ENCODE measurements at places on chromosomes 12 and 14. TPM values are rescaled to one million over a fixed set of nuclear protein-coding genes. Genes with fewer than 3 reads are reported as not detected.

- no peak for DNase-seq
Observed at GRCh38 chr12:104649921-104650320, 193.2 kb downstream of the CHST11 start.

DNA sequence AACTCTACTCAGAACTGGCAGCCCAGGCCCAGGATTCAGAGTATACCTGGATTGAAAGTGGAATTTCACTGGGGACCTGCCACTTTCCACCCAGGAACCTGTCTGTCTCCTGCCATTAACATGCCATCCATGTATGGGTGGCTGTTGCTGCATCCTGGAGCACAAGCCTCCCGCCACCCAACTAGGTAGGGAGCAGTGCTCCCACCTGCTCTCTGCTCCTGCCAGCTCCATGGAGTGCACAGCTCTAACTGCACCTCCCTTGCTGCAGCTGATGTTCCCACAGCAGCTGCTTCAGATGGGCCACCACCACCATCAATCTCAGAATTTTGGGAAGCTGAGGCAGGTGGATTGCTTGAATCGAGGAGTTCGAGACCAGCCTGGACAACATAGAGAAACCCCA lies 17.1 kb upstream of the NTS start:
- DNase-seq = no peak

DNA sequence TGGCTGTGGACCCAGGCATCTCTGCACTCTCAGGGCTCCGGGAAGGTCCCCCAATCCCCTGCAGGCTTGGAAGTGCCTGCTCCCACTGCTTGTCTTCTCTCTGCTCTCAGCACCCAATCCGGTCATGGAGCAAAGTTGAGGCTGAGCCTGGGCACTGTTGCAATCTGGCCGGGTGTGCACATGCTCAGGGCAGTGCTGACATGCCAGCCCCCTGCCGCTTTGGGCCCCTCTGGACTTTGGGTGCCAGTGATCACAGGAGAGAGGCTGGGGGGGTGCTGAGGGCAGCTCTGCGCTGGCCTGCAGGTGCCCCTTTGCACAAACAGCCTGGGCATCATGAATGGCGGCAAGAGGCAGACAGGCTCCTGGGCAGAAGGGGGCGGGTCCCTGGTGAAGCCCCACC lies 85.4 kb upstream of the OSBPL8 start:
- no peak for DNase-seq

Gene CYP27B1
- total RNA-seq = 0.18 TPM

Gene HHIPL1
- 0.59 TPM for total RNA-seq

DNA sequence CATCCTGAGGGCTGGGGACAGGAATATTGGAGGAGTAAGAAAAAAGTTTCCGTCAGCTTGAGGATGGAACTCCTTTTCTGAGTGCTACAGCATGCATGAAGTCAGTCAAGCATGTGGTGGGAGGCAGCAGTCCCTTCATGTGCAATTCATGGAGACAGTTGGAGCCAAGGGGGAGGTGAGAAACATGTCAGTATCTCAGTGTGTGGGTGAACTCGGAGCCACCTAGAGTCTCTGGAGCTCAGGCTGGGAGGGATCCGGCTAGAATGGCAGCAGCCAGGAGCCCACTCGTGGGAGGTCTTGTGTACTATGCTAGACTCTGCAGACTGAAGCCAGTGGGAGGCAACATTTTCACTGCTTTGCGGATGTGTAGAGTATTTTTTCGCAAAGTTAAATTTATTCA lies 60.3 kb downstream of the AVPR1A start:
- DNase-seq = no peak

Gene BBOF1
- 2.0 TPM for total RNA-seq

DNA sequence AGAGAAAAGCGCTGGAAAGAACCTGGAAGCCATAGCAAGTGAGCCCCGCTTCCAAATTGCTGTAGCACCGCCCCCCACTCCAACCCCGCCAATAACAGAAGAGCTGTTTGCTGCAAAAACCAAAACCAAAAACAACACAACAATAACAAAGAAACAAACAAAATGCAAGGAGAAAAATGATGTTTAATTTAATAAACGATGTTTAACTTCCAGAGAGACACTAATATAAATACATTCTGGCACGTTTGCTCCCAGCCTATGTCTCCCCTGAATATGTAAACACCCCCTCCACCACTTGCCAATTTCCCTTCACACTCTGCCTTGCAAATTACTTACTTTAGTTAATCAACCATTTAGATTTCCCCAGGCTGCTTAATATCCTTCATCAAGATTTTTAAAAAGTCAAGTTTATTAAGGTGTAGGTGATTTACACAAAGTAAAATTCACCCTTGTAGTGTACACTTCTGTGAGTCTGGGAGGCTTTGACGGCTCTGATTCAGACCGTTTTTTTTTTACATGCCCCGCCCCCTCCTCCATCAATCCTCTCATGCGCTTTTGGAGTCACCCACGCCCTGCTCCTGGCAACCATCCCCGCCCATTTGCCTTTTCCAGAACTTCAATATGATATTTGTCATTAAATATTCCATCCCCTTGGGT lies 482 bp upstream of the IFI27L2 start:
- no peak for DNase-seq

- no peak for DNase-seq
Observed at GRCh38 chr12:120668868-120669840, 17.8 kb upstream of the MLEC start.

DNA sequence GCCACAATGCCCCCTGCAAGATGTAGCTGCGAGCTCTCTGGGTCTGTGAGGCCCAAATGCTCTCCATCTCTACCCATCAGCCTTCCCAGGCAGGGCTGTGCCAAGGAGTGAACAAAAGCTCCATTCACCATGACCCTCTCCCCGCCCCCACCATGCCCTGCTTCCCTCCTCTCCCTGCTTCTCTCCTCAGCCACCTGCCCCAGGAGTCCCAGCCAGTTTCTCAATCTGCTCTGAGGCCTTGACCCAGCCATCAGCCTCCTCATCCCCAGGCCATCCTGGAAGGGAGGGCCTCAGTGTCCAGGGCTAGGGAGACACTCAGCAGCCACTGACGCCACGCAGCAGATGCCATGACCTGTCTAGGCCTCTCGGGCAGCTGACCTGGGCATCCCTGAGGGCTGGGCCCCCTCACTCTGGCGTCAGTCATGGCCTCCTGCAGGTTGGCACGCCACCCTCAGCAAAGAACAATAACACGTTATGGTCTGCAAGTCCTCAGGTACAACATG lies 8.5 kb upstream of the KRT5 start:
- DNase-seq = no peak

Gene SLCO1C1
- total RNA-seq = not detected

DNA sequence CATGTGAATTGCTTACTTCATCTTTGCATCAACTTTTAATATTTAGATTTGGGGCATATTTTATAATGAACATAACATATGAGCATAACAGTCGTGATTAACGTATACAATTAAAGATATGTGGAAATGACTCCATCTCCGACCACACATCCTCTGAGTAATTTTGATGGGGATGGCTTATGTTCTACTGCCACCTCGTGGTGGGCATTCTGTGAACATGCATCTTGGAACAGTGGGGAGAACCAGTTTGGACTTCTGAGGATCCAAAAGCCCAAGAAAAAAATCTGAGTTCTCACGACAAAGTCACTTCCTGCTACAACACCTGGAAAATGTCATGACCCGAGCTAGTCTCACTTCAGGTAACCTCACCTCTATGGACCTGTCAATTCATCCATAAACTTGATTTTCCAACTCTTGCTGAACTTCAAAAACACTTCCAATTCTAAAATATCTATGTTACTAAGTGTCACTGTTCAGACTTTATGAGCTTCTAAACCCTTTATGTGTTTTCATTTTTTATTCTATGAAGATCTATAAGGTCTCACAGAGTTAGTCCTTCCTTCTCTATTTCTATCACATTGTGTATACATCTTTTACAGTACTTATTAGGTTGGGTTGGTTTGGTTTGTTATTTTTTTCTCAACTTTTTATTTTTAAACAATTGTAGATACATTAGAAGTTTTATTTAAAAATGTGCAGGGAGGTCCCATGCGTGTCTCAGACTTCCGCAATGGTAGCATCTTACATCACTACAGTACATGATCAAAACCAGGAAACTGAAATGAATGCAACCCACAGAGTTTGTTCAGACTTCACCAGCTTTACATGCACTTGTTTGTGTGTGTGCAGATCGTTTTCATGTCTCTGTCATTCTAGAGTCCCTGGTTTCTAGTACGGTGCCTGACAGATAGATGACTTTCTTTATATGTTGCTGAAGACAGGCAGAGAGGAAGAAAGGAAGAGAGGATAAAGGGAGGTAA lies 38.2 kb upstream of the STAB2 start:
- no peak for DNase-seq

GRCh38 chr12:94674051-94674451 lies 23.7 kb upstream of the TMCC3 start:
- no peak for DNase-seq

GRCh38 chr12:54419088-54419887 lies at the start of gene ITGA5:
Gene ITGA5, minus strand, starts transcription at chr12:54419266. Its CDS starts 68 bp downstream, at chr12:54419198.
- no peak for DNase-seq

DNA sequence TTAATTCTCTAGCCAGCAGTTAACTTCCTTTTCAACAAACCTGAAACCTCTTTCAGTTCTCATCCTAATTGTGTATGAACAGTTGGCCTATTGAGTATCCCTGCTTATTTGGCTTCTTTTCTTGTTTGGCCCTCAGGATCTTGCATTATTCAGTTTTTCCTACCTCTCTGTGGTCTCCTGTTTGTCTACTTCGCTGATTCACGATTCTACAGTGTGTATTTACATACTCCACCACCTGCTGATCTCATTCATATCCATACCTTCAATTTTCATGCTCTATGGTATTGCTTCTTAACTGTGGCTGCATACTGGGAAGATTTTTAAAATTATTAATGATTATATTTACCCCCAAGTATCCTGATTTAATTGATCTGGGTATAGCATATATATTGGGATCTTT lies 56.4 kb downstream of the RASSF9 start:
- DNase-seq = no peak

GRCh38 chr12:109677279-109677691 lies 36.3 kb upstream of the FAM222A start:
- no peak for DNase-seq

Gene ISM2
- total RNA-seq = not detected

GRCh38 chr12:4133636-4134447 lies 139.7 kb upstream of the CCND2 start:
- no peak for DNase-seq

DNA sequence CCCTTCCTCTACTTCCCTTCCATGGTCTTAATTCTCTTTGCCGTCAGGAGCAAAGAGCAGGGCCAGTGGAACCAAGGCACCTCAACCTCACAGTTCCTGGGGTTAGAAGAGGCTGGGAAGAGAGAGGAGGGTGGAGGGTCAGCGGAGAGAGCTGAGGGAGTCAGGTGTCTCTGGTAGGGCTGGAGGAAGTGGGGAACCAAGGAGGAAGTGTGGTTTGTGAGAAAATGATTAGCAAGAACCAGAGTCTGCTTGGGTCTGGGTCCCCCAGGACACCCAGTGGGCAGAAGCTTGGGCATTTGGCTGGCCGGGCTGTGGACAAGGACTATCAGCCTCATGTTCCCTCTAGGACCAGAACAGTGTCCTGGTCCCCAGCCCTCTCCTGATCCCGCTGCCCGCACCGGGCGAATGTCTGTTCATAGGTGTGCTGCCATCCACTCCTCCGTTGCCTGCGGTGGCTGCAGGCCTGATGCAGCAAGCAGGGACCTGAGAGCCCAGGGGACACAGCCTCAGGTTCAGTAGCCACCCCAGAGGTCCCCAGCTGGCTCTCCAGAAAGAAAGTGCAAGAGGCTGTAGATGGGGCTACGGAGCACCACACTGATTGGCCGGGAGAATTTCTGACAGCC lies 2.3 kb downstream of the HOXC12 start:
- DNase-seq = no peak

GRCh38 chr12:89880690-89881350 lies 172.2 kb upstream of the ATP2B1 start:
- DNase-seq = peak; percentile 15

GRCh38 chr12:109253913-109254544 lies 55.1 kb downstream of the FOXN4 start:
- DNase-seq = no peak

GRCh38 chr12:129110575-129110974 lies 257.3 kb downstream of the GLT1D1 start:
- no peak for DNase-seq

Gene CPNE6
- not detected for total RNA-seq

DNA sequence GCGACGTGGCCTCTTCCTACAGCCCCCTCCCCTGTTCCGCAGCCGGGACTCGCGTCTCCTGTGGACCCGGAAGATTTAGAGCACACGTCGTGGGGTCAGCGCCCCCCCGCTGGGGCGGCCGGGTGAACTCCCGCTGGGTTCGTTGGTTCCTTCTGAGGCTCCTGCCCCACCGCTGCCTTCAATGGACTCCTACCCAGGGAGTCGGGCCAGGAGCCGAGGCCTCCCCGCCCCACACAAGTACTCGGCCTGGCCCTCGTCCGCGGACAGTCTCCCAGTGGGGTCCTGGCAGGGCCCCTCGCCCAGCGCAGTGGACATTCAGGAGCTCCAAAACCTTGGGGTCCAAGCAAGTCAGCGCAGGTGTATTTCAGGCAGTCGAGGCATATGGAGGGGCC lies 1.2 kb downstream of the MMP17 start:
- no peak for DNase-seq

- DNase-seq = no peak
Observed at GRCh38 chr12:92363295-92364146, 217.9 kb upstream of the BTG1 start.

DNA sequence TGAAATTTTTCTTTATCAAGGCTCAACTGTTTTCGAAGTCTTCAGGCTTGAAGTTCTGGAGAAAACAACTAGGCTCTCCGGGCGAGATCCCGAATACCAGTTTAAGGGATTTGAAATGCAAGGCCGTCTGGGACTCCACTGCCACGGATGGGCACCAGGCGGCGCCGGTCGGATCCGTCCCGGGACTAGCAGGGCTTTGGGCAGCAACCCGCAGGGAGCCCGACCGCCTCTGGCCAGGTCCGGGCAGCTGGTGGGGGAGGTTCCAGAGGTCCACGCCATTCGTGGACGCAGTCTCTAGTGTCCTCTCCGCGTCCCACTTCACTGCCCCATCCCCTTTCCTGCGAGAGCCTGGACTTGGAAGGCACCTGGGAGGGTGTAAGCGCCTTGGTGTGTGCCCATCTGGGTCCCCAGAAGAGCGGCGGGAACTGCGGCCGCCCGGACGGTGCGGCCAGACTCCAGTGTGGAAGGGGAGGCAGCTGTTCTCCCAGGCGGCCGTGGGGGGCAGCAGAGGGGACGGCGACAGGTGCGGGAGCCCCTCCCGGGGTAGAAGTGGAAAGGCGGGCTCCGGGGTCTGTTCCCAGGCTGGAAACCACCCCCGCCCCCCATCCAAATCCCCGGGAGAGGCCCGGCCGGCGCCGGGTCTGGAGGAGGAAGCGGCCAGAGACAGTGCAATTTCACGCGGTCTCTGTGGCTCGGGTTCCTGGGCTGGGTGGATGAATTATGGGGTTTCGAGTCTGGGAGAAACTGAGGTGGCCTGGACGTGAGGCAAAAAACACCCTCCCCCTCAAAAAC lies 838 bp upstream of the ERBB3 start:
- DNase-seq = no peak

- no peak for DNase-seq
Observed at GRCh38 chr14:104927901-104928300, 3.2 kb downstream of the PLD4 start.

Gene ACSM4
- not detected for total RNA-seq

Gene ETV6
- 17.3 TPM for total RNA-seq

GRCh38 chr12:2679068-2679815 lies 115.5 kb upstream of the FKBP4 start:
- DNase-seq = no peak

GRCh38 chr14:42159138-42159537 lies 552.5 kb downstream of the LRFN5 start:
- no peak for DNase-seq

GRCh38 chr12:659090-659683 lies 4.1 kb downstream of the NINJ2 start:
- DNase-seq = no peak

GRCh38 chr12:49673446-49674317 lies 33.5 kb downstream of the FMNL3 start:
- DNase-seq = peak; percentile 26

Gene APOF
- total RNA-seq = not detected
